ENCODE measurements at places on chromosomes 13 and 19.
A peak's percentile ranks its signal among the peaks of the same experiment; 100 is the strongest.

DNA sequence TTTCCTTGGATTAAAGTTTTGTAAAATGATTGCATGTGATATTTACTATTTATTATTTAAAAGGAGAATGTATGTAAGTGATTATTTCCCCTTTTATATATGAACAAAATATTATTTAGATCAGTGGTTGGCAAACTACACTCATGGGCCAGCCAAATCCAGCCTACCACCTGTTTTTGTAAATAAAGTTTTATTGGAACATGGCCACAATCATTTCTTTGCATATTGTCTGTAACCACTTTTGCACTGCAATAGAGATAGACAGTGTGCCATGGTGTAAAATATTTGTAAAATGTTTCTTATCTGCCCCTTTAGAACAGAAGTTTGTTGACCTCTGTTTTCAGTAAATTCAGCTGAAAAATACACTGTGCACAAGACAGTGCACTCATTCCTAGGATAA is 426.4 kb downstream of the MYO16 start:
- DNase-seq = no peak

DNA sequence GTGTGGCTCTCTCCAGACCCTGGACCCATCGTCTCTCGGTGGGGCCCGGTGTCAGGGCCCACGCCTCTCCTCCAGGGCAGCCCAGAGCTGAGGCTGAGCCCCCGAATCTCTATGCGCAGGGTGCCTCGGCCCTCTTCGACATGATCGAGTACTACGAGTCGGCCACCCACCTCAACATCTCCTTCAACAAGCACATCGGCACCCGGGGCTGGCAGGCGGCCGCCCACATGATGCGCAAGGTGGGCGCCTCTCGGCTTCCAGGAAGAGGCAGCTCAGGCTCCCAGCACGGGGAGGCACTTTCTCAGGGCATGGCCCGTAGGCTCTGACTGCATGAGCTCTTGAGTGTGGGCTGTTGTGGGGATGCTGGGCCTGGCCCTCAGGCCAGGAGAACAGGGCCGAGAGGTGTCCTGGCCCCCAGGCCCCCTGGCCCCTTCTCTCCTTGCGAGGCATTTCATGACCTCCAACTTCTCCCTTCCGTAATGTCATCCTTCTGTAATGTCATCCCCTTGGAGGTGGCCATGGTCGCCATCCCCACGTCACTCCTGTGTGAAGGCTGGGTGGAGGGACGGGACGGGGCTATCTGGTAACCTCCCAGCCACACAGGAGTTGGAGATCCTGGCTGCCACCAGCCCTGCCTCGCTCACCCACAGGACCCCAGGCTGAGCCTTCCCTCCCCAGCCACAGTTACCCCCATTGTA is 19.4 kb downstream of the NKPD1 start:
- DNase-seq = no peak

- no peak for DNase-seq
Observed at GRCh38 chr19:49016067-49016839, 638 bp downstream of the LHB start.

DNA sequence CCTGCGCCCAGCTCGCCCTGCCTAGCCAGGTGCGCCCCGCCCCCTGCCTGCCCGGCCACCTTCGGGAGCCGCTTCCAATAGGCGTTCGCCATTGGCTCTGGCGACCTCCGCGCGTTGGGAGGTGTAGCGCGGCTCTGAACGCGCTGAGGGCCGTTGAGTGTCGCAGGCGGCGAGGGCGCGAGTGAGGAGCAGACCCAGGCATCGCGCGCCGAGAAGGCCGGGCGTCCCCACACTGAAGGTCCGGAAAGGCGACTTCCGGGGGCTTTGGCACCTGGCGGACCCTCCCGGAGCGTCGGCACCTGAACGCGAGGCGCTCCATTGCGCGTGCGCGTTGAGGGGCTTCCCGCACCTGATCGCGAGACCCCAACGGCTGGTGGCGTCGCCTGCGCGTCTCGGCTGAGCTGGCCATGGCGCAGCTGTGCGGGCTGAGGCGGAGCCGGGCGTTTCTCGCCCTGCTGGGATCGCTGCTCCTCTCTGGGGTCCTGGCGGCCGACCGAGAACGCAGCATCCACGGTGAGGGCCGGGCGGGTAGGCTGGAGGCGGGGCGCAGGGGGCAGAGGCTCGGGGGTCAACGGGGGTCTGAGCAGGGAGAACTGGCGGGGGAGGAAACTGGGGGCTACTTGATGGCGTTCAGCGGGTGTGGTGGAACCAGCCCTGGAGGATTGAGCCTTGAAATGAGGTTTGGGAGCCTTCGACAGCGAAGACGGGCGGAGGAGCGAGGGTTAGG is at the start of gene SPINT2:
Gene SPINT2, plus strand, starts transcription at position 88 of the 727 bp plus-strand sequence. Its CDS starts 320 bp downstream, at position 408.
- DNase-seq = peak; percentile 48

- no peak for DNase-seq
Observed at GRCh38 chr19:45739498-45740439, 6.5 kb downstream of the MEIOSIN start.

GRCh38 chr13:105798541-105798940 is 736.9 kb downstream of the EFNB2 start:
- no peak for DNase-seq

DNA sequence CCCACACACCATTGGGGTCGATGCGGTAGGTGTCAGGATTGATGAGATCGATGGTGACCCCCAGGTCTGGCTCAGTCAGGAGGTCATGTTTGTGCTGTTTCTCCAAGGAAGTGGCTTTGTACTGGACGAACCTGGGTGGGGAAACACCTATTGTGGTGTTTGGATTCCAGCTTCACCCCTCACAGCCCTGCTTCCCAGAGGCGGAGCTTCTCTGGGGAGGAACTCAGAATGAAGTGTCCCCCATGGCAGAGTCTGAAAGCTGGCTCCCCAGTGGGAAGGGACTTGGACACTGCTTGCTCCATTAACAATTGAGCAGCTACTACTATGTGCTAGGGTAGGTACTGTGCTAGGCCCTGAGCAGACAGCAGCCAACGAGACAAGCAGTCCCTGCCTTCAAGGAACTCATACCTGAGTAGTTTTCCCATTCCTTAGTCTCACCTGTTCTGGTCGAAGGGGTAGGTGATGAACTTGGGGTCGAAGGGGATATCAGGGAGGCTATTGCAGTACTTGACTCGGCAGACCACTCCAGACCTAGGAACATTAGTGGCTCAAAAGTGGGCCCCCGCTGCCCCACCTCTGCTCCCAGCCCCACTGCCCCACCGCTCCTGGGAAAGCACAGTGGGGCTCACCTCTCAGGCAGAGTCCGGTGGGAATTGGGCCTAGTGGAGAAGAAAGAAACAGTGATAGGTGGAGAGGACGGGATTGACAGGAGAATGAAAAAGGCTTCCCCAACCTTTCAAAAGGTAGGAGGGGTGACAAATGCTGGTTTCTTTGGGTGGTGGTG is 1.1 kb downstream of the PAF1 start:
- DNase-seq = no peak

DNA sequence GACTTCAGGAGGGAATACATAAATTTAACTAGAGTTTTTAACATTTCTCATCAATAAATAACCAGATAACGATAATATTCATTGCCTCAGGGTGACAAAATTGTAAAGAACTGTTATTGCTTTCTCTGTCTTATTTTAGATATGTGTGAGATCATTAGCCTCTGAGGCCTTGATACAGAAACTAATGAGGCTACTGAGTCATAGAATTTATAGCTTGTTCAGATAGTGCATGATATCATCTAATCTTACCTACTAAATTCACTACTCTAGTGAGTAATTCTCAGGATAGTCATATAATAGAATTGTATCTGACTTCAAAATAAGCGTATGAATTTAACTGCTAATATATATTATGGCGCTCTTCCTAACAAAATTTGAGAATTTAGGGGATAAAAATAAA is 360.8 kb upstream of the KLHL1 start:
- no peak for DNase-seq

DNA sequence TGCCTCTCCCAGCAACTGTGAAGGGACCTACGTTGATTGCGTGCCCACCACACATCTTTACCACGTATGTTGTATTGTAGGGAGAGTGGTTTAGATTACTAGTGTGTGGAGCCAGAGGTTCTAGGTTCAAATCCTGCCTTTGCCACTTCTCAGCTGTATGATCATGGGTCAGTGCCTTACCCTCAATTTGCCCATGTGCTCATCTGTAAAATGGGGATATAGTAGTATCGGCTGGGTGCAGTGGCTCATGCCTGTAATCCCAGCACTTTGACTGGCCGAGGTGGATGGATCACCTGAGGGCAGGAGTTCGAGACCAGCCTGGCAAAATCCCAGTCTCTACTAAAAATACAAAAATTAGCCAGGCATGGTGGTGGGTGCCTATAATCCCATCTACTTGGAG is 578 bp upstream of the LGALS4 start:
- DNase-seq = no peak

Data from T-helper 17 cell (primary cell).